ENCODE measurements at places on chromosomes 13 and 19. TPM values are rescaled to one million over a fixed set of nuclear protein-coding genes. Genes with fewer than 3 reads are reported as not detected.

DNA sequence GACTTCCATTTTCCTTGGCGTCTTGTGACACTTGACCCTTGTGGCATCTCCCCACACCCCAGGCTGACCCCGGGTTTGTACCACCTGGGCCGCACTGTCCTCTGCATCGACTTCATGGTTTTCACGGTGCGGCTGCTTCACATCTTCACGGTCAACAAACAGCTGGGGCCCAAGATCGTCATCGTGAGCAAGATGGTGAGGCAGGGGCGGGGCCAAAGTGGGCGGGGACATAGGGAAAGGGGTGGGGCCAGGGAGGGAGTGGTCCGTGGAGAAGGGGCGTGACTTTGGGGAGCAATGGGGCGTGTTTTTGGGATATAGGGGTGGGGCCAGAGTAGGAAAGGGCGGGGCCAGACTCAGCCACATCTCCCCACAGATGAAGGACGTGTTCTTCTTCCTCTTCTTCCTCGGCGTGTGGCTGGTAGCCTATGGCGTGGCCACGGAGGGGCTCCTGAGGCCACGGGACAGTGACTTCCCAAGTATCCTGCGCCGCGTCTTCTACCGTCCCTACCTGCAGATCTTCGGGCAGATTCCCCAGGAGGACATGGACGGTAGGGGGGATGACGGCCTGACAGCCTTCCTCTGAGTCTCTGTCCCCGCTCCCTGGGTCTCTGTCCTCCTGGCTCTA is 42.8 kb downstream of the TRPM4 start:
- H3K4me1 ChIP-seq: peaks cover 5% of the 10 kb centered on the region
- H3K36me3 ChIP-seq: no peaks in the 10 kb centered on the region
- H3K27me3 ChIP-seq: no peaks in the 10 kb centered on the region
- H3K27ac ChIP-seq: no peak overlapping the region
- H3K4me3 ChIP-seq: no peak overlapping the region

The MUC16 gene
- total RNA-seq: 0.88 TPM

The DACT3 gene
- 22.5 TPM for total RNA-seq

The ETV2 gene
- total RNA-seq: not detected

DNA sequence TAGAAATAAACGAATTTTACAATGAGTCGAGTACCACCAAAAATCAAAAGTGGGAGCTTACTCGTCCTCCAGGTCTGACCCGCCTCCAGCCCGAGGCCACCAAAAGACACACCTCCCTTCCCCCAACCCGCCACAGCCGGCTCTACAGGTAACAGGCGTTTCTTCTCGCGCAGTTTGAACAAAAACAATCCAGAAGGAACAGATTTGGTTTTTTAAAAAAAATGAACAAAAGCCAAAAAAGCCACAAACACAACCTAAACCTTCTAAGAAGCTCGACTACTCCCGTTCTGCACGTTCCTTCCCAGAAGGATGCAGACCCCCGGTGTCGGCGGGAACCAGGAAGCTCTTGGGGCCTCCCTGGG is 671 bp downstream of the ZDHHC20 start:
- no peaks in the 10 kb centered on the region for H3K4me1 ChIP-seq
- peak overlapping the region; percentile 94 for H3K27ac ChIP-seq
- DNase-seq: peak; percentile 28
- H3K36me3 ChIP-seq: no peaks in the 10 kb centered on the region
- H3K27me3 ChIP-seq: no peaks in the 10 kb centered on the region

The PNKP gene
- total RNA-seq: 99.6 TPM

The IGFLR1 gene
- 1.1 TPM for total RNA-seq

- H3K4me1 ChIP-seq: peaks cover 3% of the 10 kb centered on the region
- peak overlapping the region; percentile 78 for H3K4me3 ChIP-seq
- peak; percentile 95 for DNase-seq
- H3K36me3 ChIP-seq: no peaks in the 10 kb centered on the region
- no peaks in the 10 kb centered on the region for H3K27me3 ChIP-seq
Measured at GRCh38 chr19:41308450-41309179, 1.4 kb upstream of the CCDC97 start.

The NAT14 gene
- total RNA-seq: 44.3 TPM

DNA sequence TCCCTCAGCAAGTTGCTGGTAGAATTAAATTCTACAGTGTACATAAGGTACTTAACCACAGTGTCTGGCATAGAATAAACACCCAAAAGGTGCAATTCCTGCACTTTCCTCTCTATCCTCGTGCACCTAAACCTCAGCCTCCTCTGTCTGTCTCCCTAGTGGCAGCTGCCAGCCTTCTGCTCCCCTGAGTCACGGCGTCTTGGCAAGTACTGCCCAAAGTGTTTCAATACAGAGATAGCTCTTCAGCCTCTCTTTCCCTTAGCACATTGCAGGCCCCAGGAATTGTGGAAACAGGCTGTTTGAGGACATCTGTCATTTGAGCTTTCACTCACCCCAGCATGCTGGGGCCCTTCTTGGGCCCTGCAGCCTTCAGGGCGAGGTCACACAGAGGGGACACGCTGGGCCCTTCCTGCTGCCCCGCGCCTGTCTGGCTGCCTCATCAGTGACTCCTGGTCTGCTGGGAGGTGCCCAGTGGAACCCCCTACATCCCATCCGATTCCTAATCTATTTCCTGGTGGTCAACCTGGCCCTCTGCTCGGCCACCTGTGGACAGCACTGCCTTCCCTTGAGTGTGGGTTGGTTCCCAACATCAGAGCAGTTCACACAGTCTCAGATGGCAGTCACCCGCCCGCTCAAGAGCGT is 19.3 kb downstream of the COL4A2 start:
- H3K27me3 ChIP-seq: no peaks in the 10 kb centered on the region
- H3K4me1 ChIP-seq: peaks cover 16% of the 10 kb centered on the region
- no peak for DNase-seq
- no peaks in the 10 kb centered on the region for H3K36me3 ChIP-seq
- H3K4me3 ChIP-seq: no peak overlapping the region

The ZNF439 gene
- 5.4 TPM for total RNA-seq

DNA sequence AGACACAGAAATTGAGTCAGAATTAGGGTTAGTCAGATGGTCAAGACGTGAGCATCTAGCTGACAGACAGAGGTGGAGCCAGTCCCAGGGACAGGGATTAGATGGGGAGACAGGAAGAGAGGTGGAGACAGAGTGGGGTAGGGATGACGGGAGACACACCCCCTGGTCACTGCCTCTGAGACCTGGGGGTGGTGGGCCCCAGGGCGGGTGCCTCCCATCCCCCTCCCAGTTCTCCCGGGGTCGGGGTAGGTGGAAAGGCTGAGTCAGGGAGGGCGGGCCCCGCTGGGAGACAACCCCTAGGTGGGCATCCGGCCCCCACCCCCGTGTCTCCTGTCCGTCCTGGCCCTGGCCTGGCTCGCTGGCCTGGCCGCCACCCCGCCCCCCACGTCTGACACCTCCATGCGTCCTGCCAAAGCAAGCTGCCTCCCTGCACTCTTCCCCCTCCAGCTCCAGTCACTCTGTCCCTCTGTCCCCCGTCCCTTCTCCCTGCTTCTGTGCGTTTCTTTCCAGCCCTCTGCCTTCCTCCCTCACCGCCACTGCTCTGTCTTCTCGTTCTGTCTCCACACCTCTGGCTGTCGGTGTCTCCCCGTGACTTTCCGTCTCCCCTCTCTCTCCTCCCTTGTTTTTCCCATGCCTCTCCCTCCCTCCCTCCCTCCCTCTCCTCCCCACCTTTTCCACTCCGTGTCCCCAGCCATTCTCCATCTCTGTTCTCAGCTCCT is 15.1 kb downstream of the CCDC97 start:
- peaks cover 10% of the 10 kb centered on the region for H3K4me1 ChIP-seq
- peak overlapping the region; percentile 96 for H3K27ac ChIP-seq
- H3K36me3 ChIP-seq: no peaks in the 10 kb centered on the region
- H3K27me3 ChIP-seq: no peaks in the 10 kb centered on the region

The RFPL4A gene
- not detected for total RNA-seq

The CEACAM19 gene
- 1.5 TPM for total RNA-seq

All from uterus (tissue), 4 donors.